ENCODE measurements at places on chromosomes 7 and 10.

DNA sequence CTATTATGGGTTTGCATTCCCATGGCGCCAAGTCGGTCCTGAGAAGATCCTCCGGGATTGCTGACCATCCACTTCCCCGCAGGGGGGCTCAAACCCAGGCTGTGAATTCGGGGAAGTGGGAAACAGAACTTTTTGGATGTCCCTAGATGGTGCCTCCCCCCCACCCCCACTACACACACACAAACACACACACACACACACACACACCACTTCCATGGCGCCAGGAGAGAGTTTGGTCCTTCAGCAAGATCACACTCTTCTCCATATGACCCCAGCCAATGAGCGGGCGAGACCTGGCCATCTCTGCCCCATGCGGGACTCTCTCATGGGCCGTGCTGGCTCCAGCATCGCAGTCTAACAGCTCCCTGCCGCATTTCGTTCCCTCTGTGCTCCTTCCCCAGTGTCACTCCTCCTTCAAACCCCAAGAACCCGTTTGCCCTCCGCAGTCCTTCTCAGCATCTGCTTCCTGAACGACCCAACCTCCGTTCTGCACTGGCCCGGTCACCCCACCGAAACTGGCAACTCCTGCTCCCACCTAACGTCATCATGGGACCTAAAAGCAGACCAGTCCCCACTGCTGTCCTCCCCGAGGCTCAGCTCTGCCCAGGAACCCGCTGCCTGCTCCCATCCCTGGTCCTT lies 32.1 kb upstream of the TNRC18 start:
- DNase-seq = no peak

DNA sequence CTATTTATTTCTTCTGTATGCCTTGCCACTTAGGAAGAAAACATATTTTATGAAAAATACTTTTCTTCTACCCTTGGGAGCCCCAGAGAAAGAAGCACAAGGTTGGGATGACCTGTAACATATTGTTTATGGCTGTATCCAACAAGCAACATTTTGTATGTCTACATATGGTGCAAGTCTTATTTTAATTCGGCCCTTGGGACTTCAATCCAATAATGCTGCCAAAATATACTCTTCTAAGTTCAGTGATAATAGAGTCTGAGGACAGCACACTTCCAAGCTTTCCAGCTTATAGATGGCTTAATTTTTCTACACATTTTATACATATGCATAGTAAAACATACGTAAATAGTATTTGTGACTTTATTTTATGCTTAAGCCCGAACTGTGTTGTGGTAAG lies 318.5 kb upstream of the SEMA3A start:
- no peak for DNase-seq

- DNase-seq = no peak
Observed at GRCh38 chr10:63703740-63704345, 182.6 kb downstream of the REEP3 start.

GRCh38 chr7:99031496-99031895 lies 112.4 kb downstream of the SMURF1 start:
- no peak for DNase-seq

DNA sequence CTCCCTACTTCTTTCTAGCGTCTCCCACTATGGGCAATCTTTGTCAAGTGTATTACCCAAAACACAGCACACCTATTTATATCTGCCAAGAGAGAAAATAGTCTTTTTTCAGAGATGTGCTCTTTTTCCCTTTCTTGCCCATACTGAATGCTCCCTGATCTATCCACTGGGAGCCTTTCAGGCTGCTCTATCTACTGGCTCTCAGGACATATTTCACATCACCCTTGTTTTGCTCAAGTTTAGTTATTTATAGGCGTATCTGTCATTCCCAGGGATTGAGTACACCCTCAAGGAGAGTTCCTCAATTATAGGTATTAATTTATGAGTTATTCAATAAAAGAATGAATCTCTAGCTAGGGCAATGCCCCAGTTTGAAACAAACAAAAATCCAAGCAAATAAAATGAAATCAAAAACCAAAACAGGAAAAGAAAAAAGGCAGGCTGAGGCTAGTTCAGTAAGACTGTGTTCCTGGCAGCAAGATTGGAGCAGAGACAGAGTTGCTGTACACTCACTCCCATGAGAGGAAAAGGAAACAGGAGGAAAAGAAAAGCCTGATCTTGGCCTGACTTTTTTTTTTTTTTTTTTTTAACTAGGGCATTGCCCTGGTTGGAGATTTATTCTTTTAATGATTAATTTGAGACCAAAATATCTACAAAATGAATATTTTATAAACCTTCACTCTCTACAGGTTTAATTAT lies 665.9 kb upstream of the PCDH15 start:
- no peak for DNase-seq

Measured in CD4-positive, alpha-beta T cell treated with Interleukin-10 for 1 hour (primary cell).